Stimulated activated CD8-positive, alpha-beta memory T cell treated with anti-CD3 and anti-CD28 coated beads, Interleukin-4, amount 100 ng/mL, for 48 hours (primary cell): ENCODE measurements at places on chromosomes 16 and 17.
A peak's percentile ranks its signal among the peaks of the same experiment; 100 is the strongest.

GRCh38 chr16:58451265-58451689 is 48.7 kb upstream of the NDRG4 start:
- DNase-seq, result no peak

DNA sequence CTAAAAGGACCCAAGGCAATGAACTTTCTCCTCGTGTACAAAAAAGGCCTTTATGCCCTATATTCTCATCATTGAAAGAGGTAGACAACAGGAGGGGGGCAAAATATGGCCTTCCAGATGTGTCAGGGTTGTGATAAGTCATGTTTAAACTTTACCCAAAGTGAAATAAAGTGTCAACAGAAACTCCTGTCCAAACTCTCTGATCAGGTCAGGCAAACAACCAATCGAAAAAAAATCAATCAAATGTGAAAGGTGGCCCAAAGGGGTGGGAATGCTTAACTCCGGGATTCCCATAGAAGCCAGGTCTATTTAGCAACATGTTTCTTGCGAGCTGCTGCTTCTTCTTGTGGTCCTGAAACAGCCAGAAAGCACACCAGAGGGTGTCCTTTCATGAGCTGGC is 49.5 kb upstream of the SOX9 start:
- DNase-seq, result no peak

DNA sequence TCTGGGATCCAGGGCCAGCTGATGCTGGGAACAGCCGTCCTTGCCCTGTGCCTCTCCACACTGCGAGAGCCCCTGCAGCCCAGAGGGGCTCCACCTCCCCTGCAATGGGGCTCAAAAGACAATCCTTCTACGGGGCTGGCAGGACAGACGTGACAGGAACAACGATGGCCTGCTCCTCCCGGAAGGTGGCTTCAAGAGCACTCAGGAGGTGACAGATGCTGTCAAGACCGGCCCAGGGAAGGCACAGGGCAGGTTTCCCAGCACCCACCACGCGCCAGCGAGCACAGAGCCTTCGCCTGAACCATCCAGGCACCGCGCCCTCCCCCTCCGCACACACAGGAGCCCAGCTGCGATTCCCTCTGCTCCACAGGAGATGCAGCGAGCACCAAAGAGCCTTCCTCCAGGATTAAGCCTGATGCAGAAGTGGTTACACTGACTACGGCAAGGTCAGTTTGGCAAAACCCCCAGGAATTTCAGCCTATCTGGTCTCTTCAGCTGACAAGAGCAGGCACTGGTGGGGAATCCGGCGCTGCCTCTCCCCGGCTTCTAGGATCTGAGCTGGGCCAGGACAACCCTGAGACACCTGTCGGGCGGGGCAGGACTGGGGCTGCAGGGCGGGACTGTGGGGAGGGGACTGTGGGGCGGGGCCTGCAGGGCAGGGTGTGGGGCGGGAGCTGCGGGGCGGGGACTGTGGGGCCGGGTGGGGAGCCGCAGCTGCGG is 103.4 kb downstream of the ZNF778 start:
- DNase-seq, result no peak

DNA sequence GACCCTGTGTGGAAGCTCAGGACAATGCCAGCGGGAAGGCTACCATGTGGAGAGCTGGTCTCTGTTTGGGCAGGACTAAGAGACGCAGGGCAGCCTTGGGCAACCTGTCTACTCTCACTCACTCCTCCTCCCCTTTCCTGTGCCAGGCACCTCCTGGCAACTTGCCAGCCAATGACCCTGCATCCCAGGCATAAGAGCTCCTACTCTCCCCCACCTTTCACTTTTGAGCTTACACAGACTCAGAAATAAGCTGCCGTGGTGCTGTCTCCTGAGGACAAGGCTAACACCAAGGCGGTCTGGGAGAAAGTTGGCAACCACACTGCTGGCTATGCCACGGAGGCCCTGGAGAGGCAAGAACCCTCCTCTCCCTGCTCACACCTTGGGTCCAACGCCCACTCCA is 2.6 kb downstream of the HBM start:
- no peak for DNase-seq

- DNase-seq, result no peak
Observed at GRCh38 chr17:1040216-1040600, 43.3 kb downstream of the TIMM22 start.

DNA sequence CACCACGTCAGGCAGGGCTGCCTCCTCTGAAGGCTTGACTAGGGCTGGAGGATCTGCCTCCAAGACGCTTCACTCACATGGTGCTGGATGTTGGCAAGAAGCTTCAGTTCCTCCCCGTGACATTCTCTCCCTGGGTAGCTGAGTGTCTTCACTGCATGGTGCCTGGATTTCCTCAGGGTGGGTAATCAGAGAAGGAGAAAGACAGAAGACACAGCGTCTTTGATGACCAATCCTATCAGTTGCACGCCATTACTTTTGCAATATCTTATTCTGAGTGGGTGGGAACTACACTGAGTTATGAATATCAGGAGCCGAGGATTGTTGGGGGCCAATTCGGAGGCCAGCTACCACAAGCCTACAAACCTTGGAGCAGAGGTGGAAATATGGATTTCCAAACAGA is 139.7 kb downstream of the SHISA6 start:
- no peak for DNase-seq

DNA sequence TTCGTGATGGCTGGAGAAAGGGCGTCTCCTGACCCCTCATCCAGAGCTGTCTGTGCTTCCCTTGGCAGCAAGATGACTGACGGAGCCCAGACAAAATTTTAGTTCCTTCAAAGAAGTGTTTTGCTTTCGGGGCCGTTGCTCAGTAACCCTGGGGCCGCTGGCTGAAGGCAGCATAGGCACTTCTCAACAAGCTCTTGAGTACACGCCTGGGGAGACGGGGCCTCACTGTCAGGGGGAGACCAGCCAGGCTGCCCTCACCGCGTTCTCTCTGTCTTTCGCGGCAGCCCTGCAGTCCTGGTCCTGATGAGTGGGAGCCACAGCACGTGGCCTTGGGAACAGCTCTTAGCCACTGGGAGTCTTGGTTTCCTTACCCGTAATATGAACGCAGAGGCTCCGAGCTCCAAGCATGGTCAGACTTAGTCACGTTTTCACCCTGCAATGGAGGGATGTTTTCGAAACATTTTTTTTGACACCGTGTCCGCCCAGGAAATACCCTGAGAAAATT is 86.0 kb downstream of the IRF8 start:
- peak; percentile 24 for DNase-seq

GRCh38 chr17:34364751-34365150 is 1.7 kb upstream of the CCL1 start:
- DNase-seq, result no peak

- no peak for DNase-seq
Observed at GRCh38 chr16:81695321-81696165, 83.5 kb upstream of the PLCG2 start.

DNA sequence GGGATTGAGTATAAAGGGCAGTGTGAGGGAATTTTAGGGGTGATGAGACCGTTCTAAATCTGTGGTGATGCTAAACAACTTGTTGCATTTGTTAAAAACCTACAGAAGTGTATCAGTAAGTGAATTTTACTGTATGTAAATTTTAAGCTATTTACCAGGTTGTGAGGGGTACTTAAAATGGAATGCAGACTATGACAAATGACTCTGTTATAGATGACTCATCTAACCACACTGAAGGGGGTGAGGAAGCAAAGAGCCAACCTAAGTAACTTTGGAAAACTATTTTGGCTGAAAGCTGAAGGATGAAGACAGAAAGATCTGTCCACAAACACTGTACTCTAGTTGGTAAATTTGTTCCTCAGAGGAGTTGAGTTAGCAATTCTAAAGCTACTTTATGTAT is 5.3 kb upstream of the MKS1 start:
- DNase-seq, result no peak

- DNase-seq, result no peak
Observed at GRCh38 chr17:28407130-28407973, 1.3 kb upstream of the SLC46A1 start.

DNA sequence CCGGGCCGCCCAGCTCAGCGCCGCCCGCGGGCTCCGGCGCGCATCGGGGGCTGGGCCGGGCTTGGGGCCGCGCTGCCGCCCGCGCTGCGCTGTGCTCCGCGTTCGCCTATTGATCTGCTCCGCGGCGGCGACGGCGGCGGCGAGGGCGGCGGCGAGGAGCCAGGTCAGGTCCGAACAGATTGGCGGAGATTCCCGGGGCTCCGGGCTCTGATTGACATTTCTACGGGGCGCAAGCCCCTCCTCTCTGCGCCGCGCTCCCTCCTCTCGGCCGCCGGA is 559 bp downstream of the IRX3 start:
- DNase-seq, result no peak

GRCh38 chr16:23423496-23424049 is 29.4 kb downstream of the COG7 start:
- no peak for DNase-seq

DNA sequence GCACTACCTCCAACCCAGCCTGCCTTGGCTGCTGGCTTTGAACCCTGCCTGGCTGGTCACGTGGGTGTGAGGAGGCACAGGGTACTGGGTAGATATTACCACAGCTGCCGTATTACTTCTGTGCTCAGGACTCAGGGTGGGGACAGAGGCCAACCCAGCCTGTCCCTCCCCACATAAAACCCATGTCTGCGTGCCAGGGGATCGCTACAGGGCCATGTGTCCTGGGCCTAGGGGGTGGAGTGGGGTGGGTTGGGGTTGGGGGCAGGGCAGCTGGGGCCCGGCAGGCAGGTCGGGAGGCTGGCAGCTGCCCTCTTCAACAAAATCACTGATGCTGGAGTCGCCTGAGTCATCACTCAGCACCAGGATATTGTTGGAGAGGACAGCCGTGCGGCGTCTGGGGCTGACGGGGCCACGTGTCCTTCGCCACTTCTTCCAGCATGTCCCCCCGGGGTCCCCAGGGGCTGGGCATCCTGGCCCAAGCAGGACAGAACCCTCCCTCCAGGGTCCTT is 39.7 kb upstream of the PVALEF start:
- no peak for DNase-seq

- DNase-seq, result no peak
Observed at GRCh38 chr16:68509381-68509780, 29.7 kb upstream of the ZFP90 start.
